Stimulated activated CD4-positive, alpha-beta T cell treated with anti-CD3 and anti-CD28 coated beads, Interleukin-12 subunit alpha, Interleukin-12 subunit beta, amount 100 ng/mL, for 4 hours (primary cell): ENCODE measurements at places on chromosomes 11 and 22.

GRCh38 chr11:131430473-131431208 lies 60.2 kb downstream of the NTM start:
- no peak for DNase-seq

GRCh38 chr11:12066056-12066798 lies 44.2 kb upstream of the MICAL2 start:
- no peak for DNase-seq

- DNase-seq: no peak
Observed at GRCh38 chr11:14971865-14972580, at the start of gene CALCA. Gene CALCA (minus strand): TSS chr11:14972351. CDS start chr11:14971192, 1,159 bp downstream.

DNA sequence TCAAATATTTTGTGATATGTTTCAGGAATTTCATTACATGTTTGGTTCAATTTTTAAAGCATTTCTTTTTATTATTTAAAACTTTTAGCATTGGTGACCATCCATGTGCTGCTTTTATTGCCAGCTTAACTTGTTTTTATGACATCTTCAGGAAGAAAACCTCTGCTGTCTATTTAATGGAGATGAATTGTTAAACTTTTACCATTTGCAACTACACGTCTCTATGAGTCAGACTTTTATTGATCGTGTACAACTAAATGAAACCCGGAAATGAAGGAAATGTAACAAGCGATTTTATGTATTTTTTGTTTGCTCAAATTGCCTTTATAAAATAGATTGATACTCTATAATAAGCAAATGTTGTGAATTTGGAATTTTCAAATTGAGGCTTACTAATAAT lies 113.0 kb downstream of the PTPRJ start:
- no peak for DNase-seq

DNA sequence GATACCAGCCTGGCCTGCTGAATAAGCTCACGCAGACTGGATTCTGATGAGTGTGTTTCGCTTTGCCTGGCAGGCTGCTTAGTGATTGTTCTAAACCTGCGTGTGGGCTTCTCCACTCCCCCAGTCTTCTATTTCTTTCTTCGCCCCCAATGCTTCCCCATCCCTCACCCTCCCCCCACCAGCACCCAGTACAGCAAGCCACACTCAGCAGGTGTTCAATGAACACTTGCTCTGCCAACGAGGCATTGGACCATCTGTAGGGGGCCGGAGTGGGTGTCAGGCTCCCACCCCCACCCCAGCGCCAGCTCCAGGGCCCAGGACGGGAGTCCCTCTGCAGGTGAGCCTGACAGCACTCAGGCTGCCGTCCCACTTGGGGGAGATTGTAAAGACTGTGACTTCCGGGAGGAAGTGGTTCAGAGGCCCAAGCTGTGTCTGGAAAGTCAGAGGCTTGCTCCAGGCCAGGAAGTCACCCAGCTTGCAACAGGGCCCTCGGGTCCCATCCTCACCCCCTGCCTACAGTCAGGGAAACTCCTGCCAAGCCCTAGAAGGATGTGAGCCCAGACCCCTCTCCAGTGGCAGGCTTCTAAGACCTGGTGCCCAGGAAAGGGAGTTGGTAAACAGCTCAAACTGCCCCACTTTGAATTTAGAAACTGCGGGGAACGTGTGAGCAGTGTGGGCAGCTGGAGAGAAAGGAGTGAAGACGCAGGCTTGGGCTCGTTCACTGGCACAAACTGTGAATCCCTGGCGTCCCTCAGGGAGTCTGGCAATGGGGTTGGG lies 66.3 kb upstream of the PRDM11 start:
- DNase-seq: peak; percentile 34

- no peak for DNase-seq
Observed at GRCh38 chr11:34620820-34621792, at the start of gene EHF. Gene EHF (plus strand): TSS chr11:34621093. CDS start chr11:34642631, 21,538 bp downstream.
